ENCODE measurements at places on chromosomes 7 and 10.
A peak's percentile ranks its signal among the peaks of the same experiment; 100 is the strongest.

DNA sequence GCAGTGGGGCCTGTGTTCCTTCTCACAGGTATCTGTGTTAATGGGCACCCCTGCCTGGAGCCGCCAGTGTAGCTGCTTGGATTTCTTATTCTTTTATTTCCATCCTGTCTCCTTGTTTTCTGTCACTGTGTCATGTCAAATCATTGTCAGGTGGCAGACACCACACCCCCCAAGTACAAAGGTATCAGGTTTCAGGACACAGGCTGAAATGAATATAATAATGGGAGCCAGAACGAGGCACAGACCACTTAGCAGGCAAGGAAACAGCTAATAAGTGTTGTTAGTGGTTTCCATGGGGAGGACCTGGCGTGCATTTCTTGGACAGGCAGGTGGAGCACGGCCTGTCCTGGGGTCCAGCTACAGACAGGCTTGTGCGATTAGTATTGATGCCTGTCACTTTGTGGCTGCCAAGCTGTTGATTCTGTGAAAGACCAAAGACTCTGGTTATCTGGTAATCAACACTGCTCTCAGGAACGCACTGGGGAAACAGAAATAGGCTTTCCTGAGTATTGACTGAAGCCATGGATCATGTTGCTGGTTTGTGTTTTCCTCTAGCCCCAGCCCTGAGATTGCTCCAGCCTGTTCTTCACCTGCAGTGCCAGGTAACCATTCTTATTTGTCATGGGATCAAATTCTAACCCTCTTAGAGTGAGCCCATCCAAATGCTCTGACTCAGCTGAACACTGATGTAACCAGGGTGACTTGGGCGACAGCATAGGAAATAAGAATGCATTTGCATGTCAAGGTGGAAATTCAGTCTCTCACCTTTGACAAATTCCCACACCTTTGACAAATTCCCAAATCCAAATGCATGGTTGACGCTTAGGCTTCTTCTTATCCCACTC is 1002.0 kb downstream of the LRMDA start:
- DNase-seq = no peak

- no peak for DNase-seq
Measured at GRCh38 chr10:3882855-3883254, 97.8 kb upstream of the KLF6 start.

DNA sequence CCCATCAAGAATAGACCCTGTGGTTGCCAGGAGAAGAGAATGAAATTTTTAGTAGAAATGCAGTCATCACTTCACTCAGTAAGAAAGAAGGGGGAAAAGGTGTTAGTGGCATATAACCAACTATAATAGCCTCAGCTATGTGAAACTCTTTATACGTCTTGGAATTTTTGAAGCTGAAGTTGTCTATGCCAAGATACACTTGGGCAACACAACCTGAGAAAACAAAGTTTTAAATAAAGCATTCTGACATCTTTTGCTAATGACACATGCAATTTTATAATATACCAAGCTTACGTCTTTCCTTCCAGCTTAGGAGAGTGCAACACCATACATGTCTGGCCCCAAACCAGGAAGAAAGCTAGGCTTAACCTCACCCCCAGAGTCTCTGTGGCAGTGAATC is 40.8 kb upstream of the ZNF438 start:
- DNase-seq = no peak

DNA sequence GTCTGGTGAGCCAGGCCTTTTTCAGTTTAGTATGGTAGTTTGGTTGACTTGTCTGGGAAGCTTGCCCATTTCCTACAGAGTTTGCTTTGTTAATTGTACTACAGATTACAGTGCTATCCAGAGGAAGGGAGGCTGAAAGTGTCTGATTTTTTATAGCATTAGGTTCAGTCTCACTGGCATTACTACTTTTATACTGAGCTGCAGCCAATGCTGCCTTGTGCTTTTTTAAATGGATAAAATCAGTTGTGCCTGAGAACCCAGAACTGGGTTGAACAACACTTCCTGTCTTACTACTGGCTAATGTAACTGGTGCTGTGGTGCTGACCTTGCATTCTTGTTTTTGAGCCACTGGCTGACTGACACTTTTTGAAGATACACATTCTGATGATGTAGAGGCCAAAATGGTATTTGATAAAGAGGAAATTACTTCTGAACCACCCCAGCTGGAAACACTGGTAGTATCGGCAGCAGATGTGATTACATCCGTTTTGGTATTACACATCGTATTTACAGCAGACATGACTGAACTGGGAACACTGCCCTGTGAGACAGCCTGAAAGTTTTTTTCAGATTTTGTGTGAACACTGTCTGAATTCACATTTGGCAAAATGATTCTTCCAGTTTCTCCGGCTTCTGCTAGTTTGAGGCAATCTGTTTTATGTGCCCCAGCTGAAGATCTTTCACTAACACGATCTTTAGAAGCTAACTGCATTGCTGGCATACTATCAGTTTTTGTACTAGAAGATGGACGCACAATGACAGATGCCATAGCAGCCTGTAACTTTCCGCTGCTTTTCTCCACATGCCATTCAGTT is 74.1 kb downstream of the NRBF2 start:
- DNase-seq = peak; percentile 3

DNA sequence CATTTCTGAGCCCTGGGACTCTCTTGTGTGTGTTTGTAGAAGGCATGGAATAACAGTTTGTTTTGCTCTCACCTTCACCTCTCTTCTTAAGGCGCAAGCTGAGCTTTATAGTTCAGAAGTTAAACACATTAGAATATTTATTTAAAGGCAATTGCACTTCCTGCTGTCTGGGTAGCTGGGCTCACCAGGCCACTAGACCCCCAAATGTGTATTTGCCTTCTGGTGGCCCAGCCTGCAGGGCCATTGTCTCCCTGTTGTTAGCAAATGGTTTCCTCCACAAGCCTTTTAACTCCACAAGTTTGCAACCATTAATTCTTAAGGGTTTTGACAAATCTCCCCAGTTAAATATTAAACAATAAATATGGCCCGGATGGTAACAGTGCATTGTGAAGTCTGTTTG is 31.1 kb upstream of the NEUROD6 start:
- DNase-seq = no peak

Measured in RWPE1 (cell line).